ENCODE measurements at places on chromosomes 7 and 10.

- no peak for DNase-seq
Observed at GRCh38 chr10:91307489-91307888, 87.0 kb downstream of the PCGF5 start.

DNA sequence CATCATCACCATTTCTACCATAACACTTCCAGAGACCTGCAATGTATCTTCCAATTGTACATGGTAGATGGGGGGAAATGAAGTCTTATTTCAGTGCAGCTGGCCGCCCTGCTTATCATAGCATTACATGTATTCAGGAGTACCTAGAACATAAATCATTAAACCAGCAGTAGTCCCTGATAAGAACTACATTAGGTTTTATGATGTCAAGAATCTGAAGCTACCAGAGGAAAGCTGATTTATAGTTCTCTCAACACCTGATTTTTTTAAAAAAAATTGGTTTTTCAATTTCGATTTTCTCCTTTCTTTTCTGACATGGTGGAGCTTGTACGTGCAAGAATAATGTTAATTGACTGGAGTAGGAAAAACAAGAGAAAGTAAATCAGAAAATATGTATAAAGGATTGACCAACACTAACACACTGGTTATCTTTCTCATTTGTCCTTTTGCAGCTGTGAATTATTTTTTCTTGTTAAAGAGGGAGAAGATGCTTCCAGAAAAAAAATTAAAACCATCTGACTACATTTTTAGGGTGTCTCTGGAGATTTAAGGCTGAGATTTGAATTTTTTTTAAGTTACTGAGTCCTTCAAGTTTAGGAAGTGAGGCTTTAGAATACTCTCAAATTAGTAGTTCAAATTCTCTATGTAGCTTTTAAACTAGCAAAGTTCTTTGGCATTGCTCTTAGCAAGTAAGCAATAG is 59.1 kb downstream of the CSTF2T start:
- no peak for DNase-seq

- DNase-seq, result no peak
Observed at GRCh38 chr7:100799037-100799896, 28.1 kb downstream of the EPHB4 start.

DNA sequence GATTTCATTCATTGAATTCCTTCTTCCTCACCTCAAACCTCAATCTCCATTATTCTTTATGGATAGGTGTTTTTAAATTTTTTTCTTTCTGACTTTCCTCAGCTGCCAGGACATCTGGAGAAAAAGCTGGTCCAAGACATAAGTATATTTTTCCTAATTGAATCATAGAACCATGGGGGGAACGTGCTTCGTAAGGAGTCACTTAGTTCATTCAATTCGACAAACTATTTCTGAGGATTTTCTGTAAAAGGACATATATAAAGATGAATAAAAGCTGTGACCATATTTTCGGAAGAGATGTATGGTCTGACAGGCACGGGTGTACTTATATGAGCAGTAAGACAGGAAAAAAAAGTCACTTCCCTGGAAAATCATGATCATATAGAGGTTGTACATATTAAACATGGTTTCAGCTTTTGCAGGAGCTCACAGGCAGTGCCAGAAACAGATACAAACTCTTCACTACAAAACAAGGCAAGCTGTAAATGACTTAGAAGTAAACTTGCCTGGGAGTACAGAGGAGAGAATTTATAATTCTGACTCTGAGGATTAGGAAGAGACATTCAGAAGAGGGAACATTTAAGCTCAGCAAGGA is 88.2 kb upstream of the EGR2 start:
- no peak for DNase-seq

DNA sequence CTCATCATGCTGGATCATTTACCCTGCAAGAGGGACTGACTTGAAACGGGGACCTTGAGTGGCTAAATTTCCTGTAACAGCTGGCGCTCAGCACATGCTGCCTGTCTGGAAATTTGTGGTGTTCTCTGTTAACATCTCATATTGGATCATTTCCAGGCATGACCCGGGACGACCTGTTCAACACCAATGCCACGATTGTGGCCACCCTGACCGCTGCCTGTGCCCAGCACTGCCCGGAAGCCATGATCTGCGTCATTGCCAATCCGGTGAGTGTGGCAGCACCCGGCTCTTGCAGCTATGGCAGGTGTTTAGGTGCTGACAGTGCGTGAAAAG is 9.9 kb downstream of the MDH2 start:
- DNase-seq, result no peak

DNA sequence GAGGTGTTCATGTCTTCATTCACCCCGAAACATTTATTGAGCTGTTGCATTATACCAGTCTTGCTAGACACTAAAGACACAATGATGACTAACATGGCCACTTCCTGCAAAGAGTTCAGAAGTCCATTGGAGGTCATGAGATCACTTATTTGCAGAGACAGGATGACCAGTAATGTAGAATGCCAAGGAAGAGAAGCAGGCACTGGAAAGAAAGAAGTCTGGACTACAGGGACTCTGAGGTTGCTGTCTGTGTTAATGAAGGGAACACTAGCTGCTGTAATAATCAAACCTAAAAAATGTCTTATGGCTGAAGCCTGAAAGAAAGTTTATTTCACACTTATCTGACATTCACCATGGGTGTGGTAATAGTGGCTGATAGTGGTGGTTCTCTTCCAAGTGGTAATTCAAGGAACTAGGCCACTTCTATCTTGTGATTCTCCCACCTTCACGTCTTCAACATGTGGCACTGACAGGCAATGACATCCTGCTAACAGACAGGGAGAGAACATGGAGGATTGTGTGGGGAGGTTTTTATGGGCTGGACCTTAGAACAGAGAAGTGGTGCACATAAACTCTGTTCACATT is 89.2 kb upstream of the MKLN1 start:
- DNase-seq, result no peak

DNA sequence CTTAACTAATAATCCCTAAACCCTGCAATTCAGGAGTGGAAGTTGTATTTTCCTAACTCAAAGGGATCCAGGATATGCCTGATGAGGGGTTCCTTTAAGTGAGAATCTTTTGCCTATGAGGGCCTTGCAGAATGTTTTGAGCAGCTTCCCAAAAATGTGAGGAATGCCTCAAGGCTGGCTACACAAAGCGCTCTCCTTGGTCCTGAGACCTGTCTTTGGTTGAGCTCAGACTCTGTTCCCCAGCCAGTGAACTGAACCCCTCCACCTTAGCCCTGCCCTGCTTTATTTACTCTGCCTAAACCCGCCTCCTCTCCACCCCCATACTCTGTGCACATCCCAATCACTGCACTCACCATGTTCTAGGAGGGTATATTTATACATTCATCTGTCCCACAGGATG is 108.6 kb downstream of the NRCAM start:
- DNase-seq, result no peak

- no peak for DNase-seq
Observed at GRCh38 chr7:7181519-7182155, 707 bp upstream of the C1GALT1 start.

DNA sequence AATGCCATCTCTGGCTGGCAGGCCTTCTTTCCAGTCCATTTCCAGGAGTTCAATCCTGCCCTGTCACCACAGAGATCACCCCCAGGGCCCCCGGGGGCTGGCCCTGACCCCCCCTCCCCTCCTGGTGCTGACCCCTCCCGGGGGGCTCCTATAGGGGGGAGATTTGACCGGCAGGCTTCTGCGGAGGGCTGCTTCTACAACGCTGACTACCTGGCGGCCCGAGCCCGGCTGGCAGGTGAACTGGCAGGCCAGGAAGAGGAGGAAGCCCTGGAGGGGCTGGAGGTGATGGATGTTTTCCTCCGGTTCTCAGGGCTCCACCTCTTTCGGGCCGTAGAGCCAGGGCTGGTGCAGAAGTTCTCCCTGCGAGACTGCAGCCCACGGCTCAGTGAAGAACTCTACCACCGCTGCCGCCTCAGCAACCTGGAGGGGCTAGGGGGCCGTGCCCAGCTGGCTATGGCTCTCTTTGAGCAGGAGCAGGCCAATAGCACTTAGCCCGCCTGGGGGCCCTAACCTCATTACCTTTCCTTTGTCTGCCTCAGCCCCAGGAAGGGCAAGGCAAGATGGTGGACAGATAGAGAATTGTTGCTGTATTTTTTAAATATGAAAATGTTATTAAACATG is 6.0 kb downstream of the CHPF2 start:
- no peak for DNase-seq

DNA sequence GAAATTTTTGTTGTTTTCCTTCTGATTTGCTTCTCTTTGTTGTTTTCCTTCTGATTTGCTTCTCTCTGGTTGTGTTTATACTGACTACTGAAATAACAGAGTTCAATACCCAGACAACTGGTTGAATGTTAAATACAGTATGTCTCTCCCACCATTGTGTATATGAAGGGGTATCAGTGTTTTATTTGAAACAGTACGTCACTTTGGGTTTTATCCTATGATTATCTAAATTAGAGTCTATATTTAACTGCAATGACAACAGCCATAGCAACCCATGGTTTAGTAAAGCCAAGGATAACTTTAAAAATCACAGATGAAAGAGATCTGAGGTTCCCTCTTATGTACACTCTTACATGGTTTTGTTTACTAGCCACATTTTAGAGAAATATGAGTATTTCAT is 141.3 kb downstream of the GNAT3 start:
- no peak for DNase-seq

- no peak for DNase-seq
Observed at GRCh38 chr10:11318826-11319598, 292.4 kb downstream of the USP6NL start.

DNA sequence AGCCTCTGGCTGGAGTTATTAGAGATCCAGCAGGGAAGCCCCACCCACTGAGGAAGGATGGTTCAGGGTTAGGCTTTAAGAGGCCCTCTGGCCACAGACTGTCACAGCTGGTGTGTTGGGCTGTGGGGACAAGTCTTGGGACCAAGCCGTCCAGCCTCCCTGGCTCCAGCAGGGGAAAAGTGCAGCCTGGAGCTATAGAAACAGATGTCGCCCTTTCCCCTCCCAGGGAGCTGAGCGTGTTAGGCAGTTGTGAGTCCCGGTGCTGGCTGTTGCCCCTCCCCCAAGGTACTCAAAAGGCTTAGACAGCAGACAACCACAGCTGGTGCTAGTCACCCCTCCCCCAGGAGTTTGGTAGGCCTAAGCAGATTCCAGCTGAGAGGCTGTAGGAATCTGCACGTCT is 143.4 kb downstream of the TMEM168 start:
- DNase-seq, result no peak

- DNase-seq, result no peak
Observed at GRCh38 chr10:77586719-77587415, 50.7 kb downstream of the KCNMA1 start.

- DNase-seq, result no peak
Observed at GRCh38 chr10:61882621-61883370, 18.7 kb upstream of the ARID5B start.

- DNase-seq, result no peak
Observed at GRCh38 chr7:40802497-40802896, 667.7 kb downstream of the SUGCT start.

- no peak for DNase-seq
Observed at GRCh38 chr10:12207114-12207513, 11.1 kb downstream of the CDC123 start.

DNA sequence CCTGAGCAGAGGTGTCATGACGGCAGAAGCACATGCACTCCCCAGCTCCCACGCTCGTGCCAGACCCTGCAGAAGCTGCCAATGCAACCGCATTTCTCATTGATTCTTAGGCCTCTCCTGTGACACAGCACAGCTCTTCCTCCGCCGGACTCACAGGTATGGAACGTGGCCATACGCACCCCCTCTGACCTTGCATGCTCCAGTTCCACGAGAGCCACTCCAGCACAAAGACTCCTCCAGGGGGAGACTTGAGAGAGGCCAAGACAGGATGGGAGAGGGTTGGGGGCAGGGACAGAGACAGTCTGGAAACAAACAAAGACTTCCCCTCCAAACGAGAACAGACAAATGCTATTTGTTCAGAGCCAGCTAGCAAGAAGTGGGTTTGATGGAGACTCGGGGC is 124.3 kb upstream of the PPP2R2D start:
- no peak for DNase-seq

DNA sequence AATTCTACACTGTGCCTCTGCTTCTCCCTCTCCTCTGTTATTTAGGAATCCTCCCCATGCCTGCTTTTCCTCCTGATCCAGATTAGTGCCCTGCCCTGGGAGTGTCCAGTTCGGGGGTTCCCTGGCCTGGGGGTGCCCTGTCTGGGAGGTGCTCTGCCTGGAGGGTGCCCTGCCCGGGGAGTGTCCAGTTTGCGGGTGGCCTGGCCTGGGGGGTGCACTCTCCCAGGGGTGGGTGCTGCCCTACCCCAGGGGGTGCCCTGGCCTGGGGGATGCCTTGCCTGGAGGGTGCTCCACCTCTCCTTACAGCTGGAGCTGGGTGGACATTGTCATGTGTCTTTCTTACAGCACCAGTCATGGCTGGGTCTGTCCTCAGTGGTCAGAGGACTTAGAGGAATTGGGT is 20.2 kb downstream of the RAMP3 start:
- no peak for DNase-seq

- no peak for DNase-seq
Observed at GRCh38 chr7:118662266-118662665, 437.8 kb downstream of the ANKRD7 start.

- no peak for DNase-seq
Observed at GRCh38 chr10:24360282-24361127, 151.6 kb downstream of the KIAA1217 start.

DNA sequence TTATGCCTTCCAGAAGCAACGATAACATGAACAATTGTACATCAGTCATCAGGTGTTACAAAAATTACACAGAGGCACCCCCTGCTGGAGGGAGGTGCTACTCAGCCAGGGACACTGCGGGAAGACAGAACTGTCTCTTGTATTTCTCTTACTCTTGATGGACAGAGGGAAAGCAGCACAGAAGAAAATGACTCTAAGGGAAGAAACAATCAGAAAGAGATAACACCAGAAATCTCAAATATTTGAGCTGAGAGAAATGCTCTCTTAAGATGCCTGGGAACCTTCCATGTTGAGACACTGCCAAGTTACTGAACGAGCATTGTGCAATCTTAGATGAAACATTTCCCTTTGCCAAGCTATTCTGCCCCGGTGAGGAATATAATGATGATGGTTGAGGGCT is 227.6 kb upstream of the NPSR1 start:
- no peak for DNase-seq

GRCh38 chr10:117646718-117647117 is 104.2 kb downstream of the EMX2 start:
- no peak for DNase-seq

DNA sequence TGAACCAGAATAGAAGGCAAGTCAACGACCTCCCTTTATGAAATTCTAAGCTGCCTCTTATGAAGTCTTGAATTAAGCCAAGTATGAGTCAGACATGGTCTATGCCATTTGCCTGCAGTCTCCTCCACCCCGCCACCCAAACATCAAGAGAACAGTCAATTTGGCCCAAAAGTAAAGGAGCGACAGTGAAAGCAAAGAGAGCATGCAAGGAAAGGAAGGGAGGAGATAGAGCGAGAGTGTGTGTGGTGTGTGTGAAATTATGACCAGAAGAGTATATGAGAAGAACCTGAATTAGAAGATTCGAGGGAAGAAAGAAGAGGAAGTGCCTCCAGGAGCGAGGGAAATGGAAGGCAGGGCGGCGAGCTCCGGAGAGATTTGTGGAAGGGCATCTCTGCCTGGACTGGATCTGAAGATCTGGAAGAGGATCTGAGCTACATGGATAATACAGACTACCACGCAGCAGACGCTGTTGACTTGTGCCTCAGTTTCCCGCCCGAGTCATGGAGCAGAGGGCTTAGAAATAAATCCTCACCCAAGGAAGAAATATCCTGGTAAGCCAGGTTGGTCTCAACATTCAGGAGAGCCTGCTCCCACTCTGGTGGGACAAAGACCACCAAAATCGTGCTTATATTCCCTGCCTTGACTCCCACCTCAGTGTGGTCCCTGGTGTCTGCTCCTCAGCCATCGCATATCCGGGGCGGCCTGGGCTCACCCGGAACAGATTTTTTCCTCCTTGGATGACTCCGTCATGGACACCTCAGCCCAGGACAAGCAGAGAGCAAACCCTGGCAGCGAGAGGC is 459 bp downstream of the ZDHHC6 start:
- no peak for DNase-seq

- no peak for DNase-seq
Observed at GRCh38 chr10:308572-309085, 173.4 kb downstream of the ZMYND11 start.
